ENCODE measurements at places on chromosomes 2 and 18.

DNA sequence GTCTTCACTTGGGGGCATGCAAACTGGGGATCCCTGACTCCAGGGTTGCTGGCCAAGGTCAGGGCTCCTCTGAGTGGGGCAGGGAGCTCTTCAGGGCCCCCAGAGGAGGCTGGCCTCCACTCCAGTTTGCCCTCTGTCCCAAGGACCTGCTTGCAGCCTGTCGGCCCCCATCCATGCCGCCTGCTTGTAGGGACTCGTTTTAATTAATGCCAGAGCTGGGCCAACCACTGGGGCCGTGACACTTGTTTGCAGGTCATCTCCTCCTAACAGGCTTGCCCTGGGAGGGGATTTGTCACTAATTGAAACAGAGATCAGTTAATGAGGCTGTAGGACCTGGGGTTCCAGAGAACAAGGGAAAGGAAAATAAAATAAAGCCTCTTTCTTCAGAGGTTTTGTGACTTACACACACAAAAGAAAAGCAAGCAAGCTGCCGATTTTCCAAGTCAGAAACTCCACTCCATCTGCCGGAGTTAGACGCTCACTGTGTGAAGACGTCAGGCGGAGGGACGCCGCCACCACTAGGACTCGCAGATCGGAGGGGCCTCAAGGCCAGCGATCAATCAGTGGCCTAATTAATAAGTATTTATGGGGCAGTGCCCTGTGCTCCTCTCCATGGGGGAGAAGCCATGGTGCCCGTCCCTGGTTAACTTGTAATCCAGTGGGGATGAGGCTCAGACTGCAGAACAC, 75.9 kb downstream of the SFXN5 start:
- no peak for DNase-seq

- DNase-seq: no peak
These were observed 199.9 kb downstream of the ACTR3 start for GRCh38 chr2:114089636-114090319.

GRCh38 chr2:120445449-120446143, 99.7 kb downstream of the INHBB start:
- DNase-seq: peak; percentile 16

GRCh38 chr2:175463589-175464310, 282.2 kb upstream of the ATP5MC3 start:
- DNase-seq: no peak

GRCh38 chr2:109644571-109645275, 30.6 kb downstream of the SOWAHC start:
- DNase-seq: no peak

- DNase-seq: no peak
These were observed 45.4 kb downstream of the SLC16A14 start for GRCh38 chr2:230023313-230023712.

DNA sequence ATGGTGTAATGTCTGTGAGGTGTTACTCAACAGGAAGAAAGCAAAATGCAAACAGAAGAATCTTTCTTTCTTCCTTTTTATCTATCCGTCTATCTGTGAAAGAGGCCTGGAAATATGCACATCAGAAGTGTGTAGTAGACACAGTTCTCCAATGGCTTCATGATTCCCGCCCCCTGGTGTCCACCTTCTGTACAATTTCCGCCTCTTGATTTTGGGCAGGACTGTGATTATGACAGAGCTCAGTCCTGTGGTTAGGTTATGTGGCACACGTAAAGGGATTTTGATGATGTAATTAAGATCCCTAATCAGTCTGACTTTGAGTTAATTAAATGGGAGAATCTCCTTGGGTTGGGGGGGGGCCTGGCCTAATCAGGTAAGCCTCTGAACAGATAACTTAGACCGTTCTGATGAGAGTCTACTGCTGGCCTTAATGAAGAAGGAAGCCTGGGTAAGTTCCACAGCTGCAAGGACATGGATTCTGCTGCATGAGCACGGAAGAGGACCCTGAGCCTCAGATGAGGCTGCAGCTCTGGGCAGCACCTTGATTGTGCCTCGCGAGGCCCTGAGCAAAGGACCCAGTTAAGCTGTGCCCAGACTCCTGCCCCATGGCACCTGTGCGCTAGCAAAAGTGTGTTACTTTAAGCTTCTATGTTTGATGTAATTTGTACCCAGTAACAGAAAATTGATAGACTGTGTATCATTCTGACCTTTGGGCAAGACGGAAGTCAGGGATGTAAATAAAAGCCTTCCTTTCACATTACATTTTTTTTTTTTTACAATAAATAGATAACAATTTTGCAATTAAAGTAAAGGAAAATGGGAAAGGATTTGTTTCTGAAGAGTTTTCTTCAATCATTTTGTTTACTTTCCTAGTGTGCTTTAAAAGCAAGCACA, 11.3 kb upstream of the KCNF1 start:
- peak; percentile 12 for DNase-seq

- DNase-seq: no peak
These were observed 107.6 kb upstream of the PKDCC start for GRCh38 chr2:41940060-41940744.

- DNase-seq: no peak
These were observed 73.8 kb upstream of the ACAA2 start for GRCh38 chr18:49886891-49887764.

GRCh38 chr2:51693640-51694039, 661.7 kb upstream of the NRXN1 start:
- no peak for DNase-seq

DNA sequence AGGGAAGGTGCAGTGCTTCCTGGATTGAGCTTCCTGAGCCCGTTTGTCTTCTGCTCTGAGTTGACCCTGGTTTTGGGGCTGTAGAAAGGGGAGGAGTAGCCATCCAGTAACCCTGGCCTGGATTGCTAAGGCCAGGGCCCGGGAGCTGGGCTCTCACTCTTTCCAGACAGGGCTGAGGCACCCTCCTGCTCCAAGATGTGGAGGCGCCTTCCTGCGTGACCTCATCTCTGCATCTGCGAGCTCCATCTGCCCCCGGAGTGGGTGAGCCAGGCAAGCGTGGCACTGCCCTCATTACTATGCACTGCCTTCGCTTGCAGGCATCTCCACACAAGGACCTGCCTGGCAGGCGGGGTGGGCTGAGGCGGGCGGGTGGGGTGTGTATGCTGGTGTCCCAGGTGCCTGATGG, 58.0 kb downstream of the RAB31 start:
- no peak for DNase-seq

GRCh38 chr18:28398471-28398870, 221.5 kb upstream of the CDH2 start:
- DNase-seq: no peak

- DNase-seq: peak; percentile 28
These were observed 72.3 kb downstream of the FMNL2 start for GRCh38 chr2:152407204-152407721.

- no peak for DNase-seq
These were observed 79.7 kb downstream of the GREB1L start for GRCh38 chr18:21321711-21322110.

- no peak for DNase-seq
These were observed 284.2 kb downstream of the CAMKMT start for GRCh38 chr2:44645937-44646336.

DNA sequence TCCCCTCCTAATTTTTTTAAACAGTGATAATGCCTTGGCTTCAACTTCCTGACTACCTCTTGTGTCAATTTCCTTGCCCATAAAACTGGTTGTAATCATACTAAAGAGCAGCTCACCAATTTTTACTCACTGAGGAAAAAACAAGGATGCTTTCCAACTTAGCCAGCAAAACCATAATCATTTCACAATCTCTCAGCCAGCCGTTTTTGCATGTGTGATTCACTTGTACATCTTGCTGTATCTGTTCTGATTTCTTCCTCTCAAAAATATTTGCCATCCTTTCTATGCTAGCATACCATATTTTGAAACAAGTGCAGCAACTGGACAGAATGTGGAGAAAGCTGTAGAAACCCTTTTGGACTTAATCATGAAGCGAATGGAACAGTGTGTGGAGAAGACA, 60.7 kb downstream of the RAB27B start:
- no peak for DNase-seq

DNA sequence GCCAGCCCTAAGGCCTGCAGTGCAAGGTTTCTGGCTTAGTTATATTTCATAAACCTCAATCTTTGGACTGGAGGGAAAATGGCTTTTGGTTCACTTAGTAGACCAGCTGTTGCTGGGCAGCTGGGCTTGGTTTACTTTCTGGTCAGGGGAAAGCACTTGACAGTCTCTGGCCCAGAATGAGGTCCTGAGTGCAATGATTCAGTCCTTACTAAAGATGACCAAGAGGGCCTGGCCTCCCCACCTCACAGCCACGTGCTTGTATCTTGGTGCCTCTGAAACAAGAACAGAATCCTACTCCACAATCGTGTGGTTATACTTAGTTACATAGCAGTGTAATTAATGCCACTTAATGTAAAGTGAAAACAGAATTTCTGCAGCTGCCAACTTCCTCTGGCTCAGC, 325.5 kb upstream of the MEIS1 start:
- no peak for DNase-seq

DNA sequence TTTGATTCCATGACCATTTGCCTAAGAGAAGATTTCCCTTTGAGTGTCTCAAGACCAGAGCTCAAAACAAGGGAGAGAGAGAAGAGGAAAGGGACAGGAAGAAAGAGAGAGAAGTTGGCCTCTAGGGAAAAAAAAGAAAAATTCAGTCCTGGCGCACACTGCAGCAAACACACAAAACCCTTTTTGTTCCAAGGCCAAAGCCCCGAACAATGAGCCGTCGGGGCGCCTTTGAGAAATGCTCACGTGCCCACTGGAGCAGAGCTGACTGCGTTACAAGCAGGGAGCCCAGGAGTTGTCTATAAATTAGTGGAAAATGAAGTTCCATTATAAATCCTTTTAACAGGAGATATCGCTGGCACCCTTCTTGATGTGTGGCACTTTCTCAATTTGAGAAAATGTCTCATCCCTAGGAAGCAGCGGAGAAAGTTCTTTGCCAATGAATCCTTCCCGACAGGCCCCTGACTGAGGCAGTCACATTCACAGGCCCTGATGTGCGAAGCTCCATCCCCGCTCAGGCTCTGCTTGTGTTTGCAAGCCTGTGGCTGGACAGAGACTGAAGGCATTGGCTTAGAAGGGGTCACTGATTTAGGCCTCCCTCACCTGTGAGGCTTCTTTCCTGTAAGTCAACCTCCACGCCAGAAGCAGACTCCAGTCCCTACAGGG, 32.1 kb upstream of the NCKAP5 start:
- DNase-seq: no peak

DNA sequence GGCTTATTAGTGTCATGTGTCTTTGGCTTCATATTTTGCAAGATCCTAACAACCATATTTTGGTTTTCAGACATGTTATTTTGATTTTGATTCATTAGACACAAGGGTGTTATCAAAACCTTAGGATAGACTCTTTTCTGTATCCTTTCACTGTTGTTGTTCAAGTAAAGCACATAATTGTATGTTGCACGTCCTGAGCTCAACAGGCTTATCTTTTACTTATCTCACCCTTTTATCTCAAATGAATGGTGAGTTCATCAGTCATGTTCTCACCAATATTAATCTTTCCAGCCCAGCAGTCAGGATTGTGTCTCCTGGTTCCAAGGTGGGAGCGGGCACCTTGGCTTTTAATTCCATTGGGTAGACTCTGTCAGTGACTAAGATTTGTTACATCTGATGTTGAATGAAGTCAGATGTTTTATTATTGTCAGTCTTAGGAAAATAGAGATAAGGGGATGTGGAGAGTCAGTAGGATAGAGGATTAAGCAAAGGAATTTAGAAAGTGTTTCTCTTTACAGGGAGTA, 11.9 kb downstream of the GPN1 start:
- peak; percentile 44 for DNase-seq

- no peak for DNase-seq
These were observed 36.6 kb downstream of the FAM178B start for GRCh38 chr2:96949701-96950350.

DNA sequence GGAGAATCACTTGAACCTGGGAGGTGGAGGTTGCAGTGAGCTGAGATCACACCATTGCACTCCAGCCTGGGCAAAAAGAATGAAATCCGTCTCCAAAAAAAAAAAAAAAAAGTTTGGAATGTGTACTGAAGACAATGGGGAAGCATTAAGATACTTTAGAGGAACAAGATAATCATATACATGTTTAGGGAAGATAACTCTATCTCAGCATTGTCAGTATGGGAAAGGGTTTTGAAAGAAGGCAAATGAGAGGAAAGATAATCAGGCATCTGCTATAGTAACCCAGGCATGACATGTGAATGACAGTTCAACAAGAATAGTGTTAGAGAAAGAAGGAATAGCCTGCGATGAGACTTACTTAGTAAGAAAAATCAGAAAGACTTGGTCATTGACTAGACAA, 112.0 kb downstream of the ATAD2B start:
- no peak for DNase-seq

GRCh38 chr2:115400940-115401339, 958.5 kb downstream of the DPP10 start:
- DNase-seq: no peak

- no peak for DNase-seq
These were observed 82.3 kb downstream of the FBXO15 start for GRCh38 chr18:74065366-74065765.

GRCh38 chr2:187640926-187641510, 86.8 kb upstream of the TFPI start:
- peak; percentile 58 for DNase-seq

GRCh38 chr2:177641331-177641730, 248.8 kb downstream of the AGPS start:
- no peak for DNase-seq

GRCh38 chr2:10654069-10654468, 35.7 kb downstream of the NOL10 start:
- peak; percentile 68 for DNase-seq

- no peak for DNase-seq
These were observed 160.4 kb upstream of the LHCGR start for GRCh38 chr2:48915884-48916283.

GRCh38 chr2:226868331-226869162, 32.7 kb downstream of the RHBDD1 start:
- DNase-seq: no peak

DNA sequence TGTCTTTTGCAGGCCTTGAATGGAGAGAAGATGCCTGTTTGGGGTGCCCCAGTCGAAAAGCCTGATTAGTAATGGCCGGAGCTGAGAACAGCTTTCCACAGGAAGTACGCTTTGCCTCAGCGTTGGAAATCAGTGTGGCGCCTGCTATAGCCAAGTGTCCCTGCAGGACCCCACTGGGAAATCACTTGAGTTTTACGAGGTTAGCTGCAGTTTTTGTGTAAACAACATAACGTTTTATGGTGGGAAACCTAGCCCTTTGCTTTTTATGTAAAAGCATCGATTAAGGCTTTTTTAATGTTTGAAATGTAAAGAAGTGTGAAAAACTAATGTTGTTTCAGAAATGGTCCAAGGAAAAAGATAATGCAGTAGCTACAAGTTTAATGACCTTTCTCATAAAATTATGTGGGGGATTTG, 234.2 kb downstream of the TTC32 start:
- DNase-seq: no peak

DNA sequence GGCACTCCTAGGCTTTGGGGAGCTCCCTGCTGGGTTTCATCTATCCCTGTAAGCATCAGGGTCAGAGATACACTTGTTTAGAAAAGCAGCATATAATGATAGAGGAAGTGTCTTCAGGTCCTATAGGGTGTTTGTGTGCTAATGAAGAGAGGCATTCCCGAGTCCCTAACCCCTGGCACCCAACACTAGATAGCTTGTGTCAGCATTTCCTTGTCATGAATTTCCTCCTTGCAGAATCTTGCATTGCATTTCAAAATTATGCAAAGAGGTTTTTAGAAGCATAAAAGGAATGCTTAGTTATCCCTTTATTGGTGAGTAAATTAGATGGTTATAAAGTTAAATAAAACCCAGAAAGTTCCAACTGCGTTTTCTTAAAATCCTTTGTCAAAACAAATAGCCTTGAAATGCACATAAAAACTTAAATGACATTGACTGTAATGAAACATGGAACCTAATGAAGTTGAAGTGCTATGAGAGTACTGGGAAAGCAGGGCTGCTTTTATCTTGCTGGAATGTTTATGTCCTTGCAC, 63.7 kb upstream of the LHCGR start:
- DNase-seq: no peak
